Esophagus squamous epithelium (tissue), 5 donors: ENCODE measurements at places on chromosomes 1 and 21. TPM values are rescaled to one million over a fixed set of nuclear protein-coding genes. Genes with fewer than 3 reads are reported as not detected.

DNA sequence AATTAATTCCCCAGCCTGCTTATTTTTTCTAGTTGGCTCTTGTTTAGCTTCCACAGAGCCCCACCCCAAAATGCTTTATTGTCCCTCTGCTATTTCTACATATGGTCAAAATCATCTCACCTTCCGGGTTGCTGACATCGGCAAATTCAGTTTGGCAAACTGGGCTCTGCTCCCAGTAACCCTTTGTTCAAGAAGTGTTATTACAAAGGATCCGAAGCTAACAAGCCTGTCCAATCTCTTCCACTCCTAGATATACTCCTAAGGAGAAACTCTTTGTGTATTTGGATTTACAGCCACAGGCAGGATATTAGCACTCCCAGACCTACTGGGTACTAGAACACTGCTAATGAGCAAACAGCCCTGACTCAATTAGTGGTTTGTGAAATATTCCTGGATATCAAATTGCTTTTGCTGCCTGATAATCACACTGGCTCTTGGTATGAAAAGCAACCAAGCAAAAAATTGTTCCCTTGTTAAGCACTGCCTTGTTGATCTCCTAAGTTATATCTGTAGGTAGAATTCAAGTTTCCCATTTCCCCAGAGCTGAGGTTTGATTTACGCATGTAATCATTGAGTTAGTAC lies 4.0 kb downstream of the JUN start:
- H3K27me3 ChIP-seq = no peaks in the 10 kb centered on the region
- H3K4me1 ChIP-seq = peaks cover 40% of the 10 kb centered on the region
- peak overlapping the region; percentile 96 for H3K27ac ChIP-seq
- no peaks in the 10 kb centered on the region for H3K36me3 ChIP-seq

GRCh38 chr1:172662464-172663109 lies 3.7 kb downstream of the FASLG start:
- H3K4me1 ChIP-seq = no peaks in the 10 kb centered on the region
- H3K4me3 ChIP-seq = no peak overlapping the region
- H3K27ac ChIP-seq = no peak overlapping the region
- DNase-seq = peak; percentile 2
- H3K27me3 ChIP-seq = no peaks in the 10 kb centered on the region
- no peaks in the 10 kb centered on the region for H3K36me3 ChIP-seq

GRCh38 chr1:228837817-228838716 lies 102.8 kb downstream of the RHOU start:
- peak overlapping the region; percentile 63 for H3K27ac ChIP-seq
- peaks cover 14% of the 10 kb centered on the region for H3K27me3 ChIP-seq
- no peak overlapping the region for H3K4me3 ChIP-seq
- DNase-seq = no peak

DNA sequence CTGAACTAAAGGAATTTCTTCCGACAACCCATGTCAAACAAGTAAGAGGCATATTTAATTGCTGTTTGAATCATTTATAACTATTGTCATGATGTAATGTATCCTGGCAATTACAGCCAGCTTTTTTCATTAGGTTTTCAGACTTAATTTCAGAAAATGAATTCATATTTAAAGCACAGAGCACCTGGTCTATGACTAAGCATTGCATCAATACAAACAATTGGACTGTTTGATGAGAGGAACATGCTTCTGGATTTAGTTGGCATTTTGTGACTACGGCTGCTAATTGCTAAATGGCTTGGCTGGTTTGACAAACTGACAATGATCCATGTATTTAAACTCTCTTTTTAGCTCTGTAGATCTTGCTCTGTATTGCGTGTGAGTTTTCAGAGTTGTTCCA lies 853.4 kb downstream of the NCAM2 start:
- no peaks in the 10 kb centered on the region for H3K36me3 ChIP-seq
- H3K4me3 ChIP-seq = no peak overlapping the region
- H3K27me3 ChIP-seq = no peaks in the 10 kb centered on the region
- no peak for DNase-seq

DNA sequence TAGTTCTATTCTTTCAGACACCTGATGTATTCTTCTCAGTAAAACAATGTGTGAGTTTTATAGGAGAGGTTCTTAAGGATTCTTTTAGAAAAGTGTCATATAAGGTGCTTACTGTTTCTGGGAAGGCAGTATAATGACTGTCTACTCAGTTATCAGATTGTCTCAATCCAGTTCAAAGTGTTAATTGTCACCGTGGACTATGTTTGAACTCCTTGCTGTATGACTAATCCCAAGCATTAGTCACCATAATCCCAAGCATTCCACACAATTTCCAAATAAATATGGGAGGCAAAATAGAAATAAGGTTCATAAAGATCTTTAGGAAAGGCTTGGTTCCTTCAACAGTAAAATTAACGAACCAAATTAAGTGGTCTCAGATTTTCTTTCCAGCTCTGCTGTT lies 342.1 kb upstream of the NR5A2 start:
- H3K4me3 ChIP-seq = no peak overlapping the region
- H3K27ac ChIP-seq = no peak overlapping the region
- no peaks in the 10 kb centered on the region for H3K36me3 ChIP-seq

DNA sequence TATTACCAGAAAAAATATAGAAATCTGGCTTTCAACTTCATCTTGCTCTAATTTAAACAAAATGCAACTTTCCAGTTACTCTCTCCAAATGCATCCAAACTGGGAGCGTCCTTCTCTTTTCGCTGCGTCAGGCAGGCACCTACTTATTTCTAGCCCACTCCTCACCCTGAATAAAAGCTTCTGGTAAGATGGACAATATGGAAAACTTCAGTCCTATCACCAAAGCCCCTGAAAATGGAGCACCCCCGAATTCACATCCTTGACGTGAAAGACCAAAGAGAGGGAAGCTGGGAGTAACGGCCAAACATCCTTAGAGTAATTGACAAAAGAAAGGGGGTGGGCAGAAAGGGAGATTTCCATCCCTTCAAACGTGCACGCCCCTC lies 5.5 kb upstream of the PROX1 start:
- no peaks in the 10 kb centered on the region for H3K36me3 ChIP-seq
- no peak for DNase-seq
- peaks cover 55% of the 10 kb centered on the region for H3K4me1 ChIP-seq
- peaks cover 33% of the 10 kb centered on the region for H3K27me3 ChIP-seq
- no peak overlapping the region for H3K27ac ChIP-seq

- peaks cover 61% of the 10 kb centered on the region for H3K27me3 ChIP-seq
- no peak overlapping the region for H3K27ac ChIP-seq
- H3K4me1 ChIP-seq = peaks cover 6% of the 10 kb centered on the region
- no peak overlapping the region for H3K4me3 ChIP-seq
Measured at GRCh38 chr21:45556645-45557615, 14.7 kb upstream of the SLC19A1 start.

- H3K27ac ChIP-seq = no peak overlapping the region
- H3K4me1 ChIP-seq = peaks cover 8% of the 10 kb centered on the region
- H3K4me3 ChIP-seq = no peak overlapping the region
- no peaks in the 10 kb centered on the region for H3K36me3 ChIP-seq
Measured at GRCh38 chr21:14361958-14362357, 21.0 kb downstream of the HSPA13 start.

GRCh38 chr1:87369736-87370478 lies 41.2 kb downstream of the LMO4 start:
- H3K27me3 ChIP-seq = no peaks in the 10 kb centered on the region
- no peak overlapping the region for H3K27ac ChIP-seq
- H3K4me1 ChIP-seq = no peaks in the 10 kb centered on the region
- no peak for DNase-seq
- no peaks in the 10 kb centered on the region for H3K36me3 ChIP-seq
- H3K4me3 ChIP-seq = no peak overlapping the region

DNA sequence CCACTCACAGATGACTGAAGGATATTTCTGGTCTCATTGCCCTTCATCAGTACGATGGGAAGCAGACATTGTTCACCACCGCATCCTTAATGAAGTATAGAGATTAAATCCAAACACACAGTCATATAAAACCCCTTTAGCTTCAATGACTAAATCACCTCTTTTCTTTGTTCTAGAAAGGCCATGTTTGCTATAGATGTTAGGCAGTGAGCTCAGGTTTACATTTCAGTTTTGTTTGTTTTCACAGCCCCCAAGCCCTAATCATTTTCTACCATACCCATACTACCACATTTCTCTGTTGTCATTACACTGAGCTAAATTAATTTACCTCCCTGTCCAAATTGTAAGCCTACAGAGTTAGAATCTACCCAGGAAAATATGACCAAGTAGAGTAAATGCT lies 385.1 kb downstream of the NTNG1 start:
- no peak overlapping the region for H3K27ac ChIP-seq
- H3K4me3 ChIP-seq = no peak overlapping the region
- H3K27me3 ChIP-seq = no peaks in the 10 kb centered on the region
- DNase-seq = no peak

DNA sequence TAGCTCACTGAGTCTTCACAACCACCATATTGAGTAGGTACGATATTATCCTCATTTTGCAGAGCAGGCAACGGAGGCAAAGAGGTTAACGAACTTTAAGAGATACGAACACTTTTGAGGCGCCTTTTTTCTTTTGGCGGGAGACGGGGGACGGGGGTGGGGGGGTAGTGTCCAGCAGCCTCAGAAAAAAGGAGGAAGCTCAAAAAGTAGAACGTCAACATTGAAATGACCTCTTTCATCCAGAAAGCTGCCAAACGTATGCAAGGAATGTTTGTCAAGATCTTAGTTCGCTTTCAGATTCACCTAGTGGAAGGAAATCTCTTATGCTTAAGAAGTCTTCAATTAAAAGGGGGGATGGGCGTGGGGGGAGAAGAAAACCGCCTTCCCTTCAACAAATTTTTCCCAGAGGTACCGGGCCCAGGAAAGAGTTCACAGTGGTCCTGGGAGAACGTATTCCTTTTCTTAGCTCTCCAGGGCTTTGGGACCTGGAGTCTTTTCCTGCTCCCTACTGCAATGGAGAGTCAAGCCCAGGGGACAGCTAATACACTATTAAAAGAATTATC lies 1.1 kb upstream of the PCAT6 start:
- H3K4me1 ChIP-seq = peaks cover 78% of the 10 kb centered on the region
- peak overlapping the region; percentile 75 for H3K4me3 ChIP-seq
- H3K27ac ChIP-seq = peak overlapping the region; percentile 91
- H3K36me3 ChIP-seq = no peaks in the 10 kb centered on the region

DNA sequence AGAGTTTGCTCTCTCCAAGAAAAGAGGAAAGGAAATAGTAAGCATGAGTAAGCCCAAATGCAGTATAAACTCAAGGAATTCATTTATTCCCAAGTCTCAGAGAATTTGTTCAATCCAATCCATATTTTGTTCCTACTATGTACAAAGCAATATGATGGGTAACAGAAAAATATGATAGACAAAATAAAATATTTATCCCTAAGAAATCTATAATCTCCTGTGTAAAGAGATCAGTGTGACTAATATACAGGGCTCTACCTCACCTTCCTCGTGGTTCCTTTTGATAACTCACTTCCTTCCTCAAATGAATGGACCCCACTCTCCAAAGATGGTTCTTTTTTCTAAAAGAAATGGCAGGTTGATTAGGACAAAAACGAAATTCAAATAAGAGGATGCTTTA lies 7.6 kb downstream of the CLSPN start:
- H3K27me3 ChIP-seq = no peaks in the 10 kb centered on the region

DNA sequence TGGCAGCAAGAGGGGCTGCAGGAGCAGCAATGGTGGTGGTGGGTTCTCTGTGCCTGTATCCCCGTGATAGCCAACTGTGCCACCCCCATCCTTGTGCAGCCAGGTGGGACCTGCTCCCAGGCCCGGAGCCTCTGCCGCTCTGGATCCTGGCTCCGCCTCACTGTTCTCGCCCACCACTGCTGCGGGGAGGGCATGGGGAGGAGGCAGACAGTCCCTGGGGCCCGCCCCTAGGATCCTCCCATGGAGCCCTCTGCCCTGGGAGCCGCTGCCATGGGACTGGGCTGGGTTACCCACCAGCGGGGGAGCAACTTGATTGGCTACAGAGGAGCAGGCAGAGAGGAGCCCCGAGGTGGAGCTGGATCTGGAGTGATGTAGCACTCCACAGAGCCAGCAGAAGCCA lies 31.6 kb downstream of the CD1D start:
- no peaks in the 10 kb centered on the region for H3K4me1 ChIP-seq
- no peaks in the 10 kb centered on the region for H3K36me3 ChIP-seq
- no peak overlapping the region for H3K27ac ChIP-seq

- H3K4me3 ChIP-seq = no peak overlapping the region
- no peaks in the 10 kb centered on the region for H3K27me3 ChIP-seq
- no peak for DNase-seq
Measured at GRCh38 chr1:58469016-58469415, 77.5 kb downstream of the OMA1 start.

DNA sequence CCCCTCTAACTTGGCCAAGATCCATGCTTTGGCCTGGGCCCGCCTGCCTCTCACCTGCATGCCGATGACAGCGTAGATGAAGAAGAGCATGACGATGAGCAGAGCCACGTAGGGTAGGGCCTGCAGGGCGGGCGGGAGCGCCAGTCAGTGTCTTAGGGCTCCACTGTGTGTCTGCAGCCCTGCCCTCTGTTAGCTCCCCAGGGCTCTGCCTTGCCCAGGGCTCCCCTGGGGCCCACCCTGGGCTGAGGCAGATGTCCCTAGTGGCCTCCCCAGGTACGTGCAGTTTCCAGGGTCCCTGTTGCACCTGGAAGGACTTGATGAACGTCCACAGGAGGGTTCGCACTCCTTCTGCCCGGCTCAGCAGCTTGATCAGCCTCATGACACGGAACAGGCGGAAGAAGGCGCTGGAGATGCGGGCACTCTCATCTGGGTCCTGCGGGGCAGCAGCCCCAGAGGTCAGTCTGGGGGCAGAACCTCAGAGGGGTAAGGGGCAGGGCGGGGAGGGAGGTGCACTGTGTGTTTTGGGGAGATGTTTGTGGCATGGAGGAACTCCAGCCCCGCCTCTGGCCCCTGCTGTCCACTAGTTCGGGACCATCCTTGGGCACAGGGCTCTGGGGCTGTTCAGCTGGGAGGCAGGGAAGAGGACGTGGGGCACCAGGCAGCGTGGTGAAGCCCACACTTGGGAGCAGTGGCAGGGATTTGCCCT lies 29.8 kb upstream of the KIF21B start:
- peaks cover 28% of the 10 kb centered on the region for H3K27me3 ChIP-seq
- H3K27ac ChIP-seq = no peak overlapping the region
- DNase-seq = no peak
- no peak overlapping the region for H3K4me3 ChIP-seq
- no peaks in the 10 kb centered on the region for H3K4me1 ChIP-seq
- H3K36me3 ChIP-seq = no peaks in the 10 kb centered on the region

- no peak overlapping the region for H3K27ac ChIP-seq
- peaks cover 22% of the 10 kb centered on the region for H3K4me1 ChIP-seq
- no peaks in the 10 kb centered on the region for H3K36me3 ChIP-seq
- peaks cover 90% of the 10 kb centered on the region for H3K27me3 ChIP-seq
- H3K4me3 ChIP-seq = no peak overlapping the region
Measured at GRCh38 chr1:6445062-6445763, 20.6 kb downstream of the ESPN start.

DNA sequence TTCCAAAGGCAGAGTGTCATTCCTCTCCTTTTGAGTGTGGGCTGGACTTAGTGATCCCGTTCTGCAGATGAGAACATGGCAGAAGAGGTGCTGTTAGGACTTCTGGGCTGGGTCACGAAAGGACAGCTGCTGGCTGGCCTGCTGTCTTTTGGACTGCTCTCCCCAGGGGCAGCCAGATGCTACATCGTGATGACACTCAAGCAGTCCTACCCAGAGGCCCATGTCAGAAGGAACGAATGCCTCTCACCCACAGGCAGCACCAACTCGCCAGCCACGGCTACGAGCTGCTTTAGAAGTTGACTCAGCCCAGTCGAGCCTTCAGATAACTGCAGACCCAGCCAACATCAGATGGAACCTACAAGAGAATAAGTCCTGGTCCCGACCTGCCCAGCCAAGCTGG lies 156.5 kb downstream of the KCNJ6 start:
- no peak overlapping the region for H3K4me3 ChIP-seq
- peaks cover 30% of the 10 kb centered on the region for H3K4me1 ChIP-seq
- no peak overlapping the region for H3K27ac ChIP-seq
- no peaks in the 10 kb centered on the region for H3K27me3 ChIP-seq
- DNase-seq = no peak
- no peaks in the 10 kb centered on the region for H3K36me3 ChIP-seq

Gene CHIA
- not detected for total RNA-seq

Gene OR14A2
- total RNA-seq = not detected

Gene CAPZA1
- 222 TPM for total RNA-seq

Gene SLC30A2
- total RNA-seq = not detected

Gene TMCC2
- total RNA-seq = 1.9 TPM
